ENCODE measurements at places on chromosomes 6 and 20.

DNA sequence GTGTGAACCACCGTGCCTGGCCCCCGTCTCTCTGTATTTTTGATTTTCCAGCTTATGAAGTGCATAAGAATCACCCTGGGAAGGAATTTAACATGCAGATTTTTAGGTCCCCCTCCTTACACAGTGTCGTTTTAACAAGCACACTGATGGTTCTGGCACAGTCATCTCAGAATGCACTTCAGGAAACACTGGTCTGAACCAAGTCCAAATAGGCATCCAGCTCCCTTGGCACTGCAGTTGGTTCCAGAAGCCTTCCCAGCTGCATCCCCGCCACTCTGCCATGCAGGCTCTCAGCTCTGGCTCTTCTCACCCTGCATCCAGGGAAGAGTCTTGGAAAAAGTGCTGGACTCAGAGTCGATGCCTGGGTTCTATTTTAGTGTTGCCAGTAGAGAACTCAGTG lies 20.1 kb downstream of the RIPOR2 start:
- DNase-seq = no peak

- no peak for DNase-seq
Observed at GRCh38 chr20:53826597-53827291, 233.1 kb upstream of the ZNF217 start.

GRCh38 chr6:169086020-169086419 lies 167.6 kb downstream of the THBS2 start:
- no peak for DNase-seq

GRCh38 chr20:18571009-18571408 lies 3.8 kb downstream of the SMIM26 start:
- no peak for DNase-seq

GRCh38 chr20:14559612-14560011 lies 222.2 kb upstream of the FLRT3 start:
- DNase-seq = no peak

DNA sequence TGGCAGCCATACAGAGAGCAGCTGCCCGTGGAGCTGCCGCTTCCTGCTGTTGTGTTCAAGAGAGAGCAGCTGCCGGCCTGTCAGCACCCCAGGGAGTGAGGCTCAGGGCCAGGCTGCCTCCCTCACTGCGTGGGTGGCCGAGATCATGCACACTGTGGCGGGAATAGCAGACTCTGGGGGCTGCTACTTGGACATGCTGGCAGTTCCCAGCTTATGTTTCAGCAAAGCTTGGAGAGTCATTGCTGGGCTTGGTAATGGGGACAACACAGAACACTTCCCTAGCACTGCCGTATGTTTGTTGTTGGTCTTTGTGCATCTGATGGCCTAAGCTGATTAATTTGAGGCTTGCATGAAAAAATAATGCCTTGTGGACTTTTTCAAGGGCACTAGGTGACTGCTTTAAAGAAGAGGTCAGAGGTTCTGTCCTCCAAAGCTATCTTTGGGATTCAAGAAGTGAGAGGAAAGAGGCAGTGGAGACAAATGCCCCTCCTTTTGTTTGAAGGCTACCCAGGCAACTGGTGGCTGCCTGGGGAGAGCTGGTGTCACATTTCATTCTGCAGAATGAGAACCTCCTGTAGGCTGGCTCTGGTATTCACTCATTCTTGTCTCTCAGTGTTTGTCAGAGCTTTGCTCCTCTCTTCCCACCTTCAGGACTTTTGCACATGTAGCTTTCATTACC lies 18.8 kb downstream of the MRAP2 start:
- no peak for DNase-seq

GRCh38 chr20:56616716-56617115 lies 12.4 kb upstream of the TFAP2C start:
- no peak for DNase-seq

GRCh38 chr20:1844325-1845162 lies 50.7 kb upstream of the SIRPA start:
- DNase-seq = no peak

GRCh38 chr6:111764238-111765175 lies 108.7 kb downstream of the FYN start:
- DNase-seq = no peak

DNA sequence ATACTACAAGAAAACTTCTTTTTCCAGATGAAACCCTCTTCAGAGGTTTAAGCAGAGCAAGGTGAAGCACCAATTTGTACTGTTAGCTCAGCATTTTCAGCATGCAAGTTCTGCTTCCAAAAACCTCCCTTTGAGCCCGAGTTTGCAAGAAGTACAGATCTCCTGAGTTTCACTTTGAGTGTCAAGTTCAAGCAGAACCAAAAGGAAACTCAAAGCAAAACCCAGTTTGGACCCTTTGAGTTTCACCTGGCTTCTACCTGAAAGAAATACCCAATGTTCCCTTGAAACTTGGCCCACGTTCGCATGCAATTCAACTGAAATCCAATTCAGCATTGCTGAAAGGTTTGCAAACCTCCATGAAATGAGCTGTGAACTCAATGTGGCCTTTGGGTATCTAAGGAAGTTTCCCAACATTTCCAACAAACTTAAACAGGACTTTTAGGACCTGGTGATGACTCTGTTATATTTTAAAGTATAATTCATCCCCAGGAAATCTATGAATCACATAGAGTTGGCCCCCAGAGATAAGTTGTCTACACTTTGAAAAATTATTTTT lies 62.9 kb upstream of the HBS1L start:
- DNase-seq = no peak

GRCh38 chr6:25407431-25407830 lies 128.3 kb downstream of the CARMIL1 start:
- no peak for DNase-seq

- DNase-seq = no peak
Observed at GRCh38 chr6:113067612-113068275, 720.6 kb downstream of the RFPL4B start.

- DNase-seq = no peak
Observed at GRCh38 chr6:132382630-132383175, 18.6 kb downstream of the MOXD1 start.

DNA sequence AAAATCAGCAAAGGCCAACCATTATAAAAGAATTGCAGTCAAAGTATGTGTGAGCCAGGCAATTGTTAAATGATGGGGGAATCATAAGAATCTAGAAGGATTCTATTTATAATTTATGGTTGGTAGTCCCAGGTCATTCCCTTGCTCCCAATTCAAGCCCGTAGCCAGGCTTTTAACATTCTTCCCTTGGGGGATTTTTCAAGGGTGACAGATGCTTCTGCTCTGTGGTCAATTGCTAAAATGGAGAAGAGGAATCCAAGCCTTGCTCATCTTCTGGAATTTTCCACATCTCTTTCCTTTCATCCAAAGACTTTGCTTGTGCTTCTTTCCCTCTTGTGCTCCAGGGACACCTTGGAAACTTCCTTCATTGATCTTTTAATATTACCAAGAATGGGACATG lies 18.0 kb upstream of the BCAS1 start:
- peak; percentile 31 for DNase-seq

DNA sequence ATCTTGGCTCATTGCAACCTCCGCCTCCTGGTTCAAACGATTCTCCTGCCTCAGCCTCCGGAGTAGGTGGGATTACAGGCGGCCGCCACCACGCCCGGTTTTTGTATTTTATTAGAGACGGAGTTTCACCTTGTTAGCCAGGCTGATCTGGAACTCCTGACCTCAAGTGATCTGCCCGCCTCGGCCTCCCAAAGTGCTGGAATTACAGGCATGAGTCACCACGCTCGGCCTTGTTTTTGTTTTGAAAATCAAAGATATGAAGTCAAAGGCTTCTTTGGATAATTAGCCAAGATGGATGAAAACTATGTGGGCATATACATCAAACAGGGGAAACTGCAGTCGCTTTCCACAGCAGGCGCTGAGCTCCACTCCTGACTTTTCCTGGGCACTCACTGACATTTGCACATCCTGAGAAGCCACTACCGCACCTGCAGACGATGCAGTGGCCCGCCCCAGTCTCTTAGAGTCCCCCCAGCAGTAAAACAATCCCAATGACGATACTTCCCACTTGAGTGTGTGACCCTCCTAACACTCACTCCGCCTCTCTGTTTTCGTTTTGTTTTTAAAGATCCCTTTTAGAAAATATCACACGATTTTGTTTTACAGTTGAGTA lies 44.1 kb downstream of the GJA1 start:
- DNase-seq = no peak

- no peak for DNase-seq
Observed at GRCh38 chr6:16168858-16169257, 40.0 kb downstream of the MYLIP start.

GRCh38 chr6:42923666-42924065 lies 5.6 kb upstream of the CNPY3 start:
- DNase-seq = no peak

DNA sequence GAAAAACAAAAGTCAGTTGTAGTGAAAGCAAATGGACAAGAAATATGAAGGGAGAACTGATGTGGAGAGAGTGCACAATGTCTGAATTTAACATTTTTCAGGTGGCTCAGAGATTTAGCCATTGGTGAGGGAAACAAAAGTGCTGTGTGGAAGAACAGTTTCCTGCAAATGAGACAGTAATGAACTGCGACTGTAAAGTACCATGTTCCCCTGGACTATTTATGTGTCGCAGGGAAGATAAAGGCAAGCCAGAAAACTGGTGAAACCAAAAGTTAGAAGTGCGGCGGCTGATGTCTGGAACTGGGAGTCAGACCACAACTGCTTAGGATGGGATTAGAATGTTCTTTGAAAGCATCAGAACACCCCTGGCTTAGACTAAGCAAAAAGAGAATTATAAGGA lies 905.1 kb upstream of the MAN1A1 start:
- no peak for DNase-seq

All from BJ (cell line).